ENCODE measurements at places on chromosomes 6 and 20.

GRCh38 chr20:36086767-36087166, 67.8 kb upstream of the EPB41L1 start:
- no peak for DNase-seq

- DNase-seq, result no peak
Measured at GRCh38 chr20:63843222-63843621, 12.2 kb upstream of the ZBTB46 start.

- peak; percentile 76 for DNase-seq
Measured at GRCh38 chr20:50085481-50086365, 27.2 kb downstream of the UBE2V1 start.

DNA sequence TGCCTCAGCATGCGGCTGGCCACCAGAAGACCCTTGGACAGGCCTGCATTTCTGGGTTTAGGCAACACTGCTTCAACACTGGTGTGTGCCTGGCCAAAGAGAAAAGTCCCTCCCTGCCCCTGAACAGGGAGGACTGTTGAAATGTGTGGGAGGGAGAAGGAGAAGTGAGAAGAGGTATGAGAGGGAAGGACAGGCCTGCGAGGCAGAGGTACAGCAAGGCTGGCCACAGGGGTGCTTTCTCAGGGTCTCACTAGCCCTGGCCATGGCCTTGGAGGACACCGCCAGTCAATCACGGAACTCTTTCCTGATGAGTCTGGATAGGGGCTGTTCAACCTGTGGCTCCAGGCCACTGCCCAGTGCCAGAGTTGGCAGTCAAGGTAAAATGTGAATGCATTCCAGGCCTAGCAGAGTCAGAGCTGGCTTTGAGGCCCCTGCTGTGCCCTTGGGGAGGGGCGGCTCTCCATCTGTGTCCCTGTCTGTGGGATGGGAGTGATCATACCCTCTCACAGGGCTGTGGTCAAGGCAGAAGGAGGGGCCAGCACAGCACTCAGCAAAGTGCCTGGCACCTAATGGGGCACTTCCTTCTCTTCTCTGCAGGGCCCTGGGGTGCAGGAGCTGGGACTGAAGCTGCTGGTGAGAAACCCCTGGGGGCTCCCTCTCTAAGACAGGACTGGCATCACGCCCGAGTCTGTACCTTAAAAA, 43.2 kb upstream of the CDH22 start:
- no peak for DNase-seq

GRCh38 chr20:1196634-1197033, 6.6 kb upstream of the C20orf202 start:
- no peak for DNase-seq

- no peak for DNase-seq
Measured at GRCh38 chr20:57791966-57792365, 82.2 kb upstream of the PMEPA1 start.

- no peak for DNase-seq
Measured at GRCh38 chr20:36311141-36311853, 5.2 kb downstream of the DLGAP4 start.

- DNase-seq, result no peak
Measured at GRCh38 chr6:14913931-14914330, 331.9 kb upstream of the JARID2 start.

- peak; percentile 8 for DNase-seq
Measured at GRCh38 chr6:43809417-43810305, 39.6 kb downstream of the VEGFA start.

DNA sequence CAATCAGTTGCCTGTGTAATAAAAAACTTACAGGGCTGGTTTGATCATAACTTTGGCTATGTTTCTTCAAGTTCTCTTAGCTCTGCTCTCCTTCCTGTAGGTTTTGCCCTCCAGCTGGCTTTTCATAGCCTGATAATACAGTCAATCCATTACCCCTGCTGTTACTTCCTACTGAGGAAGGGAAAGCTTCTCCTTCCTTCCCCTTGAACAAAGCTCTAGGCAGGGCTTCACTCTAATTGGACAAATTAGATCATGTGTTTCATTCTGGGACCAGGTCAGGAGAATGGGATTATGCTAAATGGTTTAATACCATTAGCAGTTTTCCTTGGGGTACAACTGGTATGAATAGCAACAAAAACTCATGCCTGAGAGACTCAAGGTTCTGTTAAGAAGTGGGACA, 106.8 kb upstream of the MCHR2 start:
- no peak for DNase-seq

- no peak for DNase-seq
Measured at GRCh38 chr6:45705137-45705855, 310.4 kb downstream of the CLIC5 start.

GRCh38 chr20:16641511-16642023, 68.3 kb upstream of the KIF16B start:
- no peak for DNase-seq

- DNase-seq, result no peak
Measured at GRCh38 chr6:108755257-108756240, 92.7 kb upstream of the ARMC2 start.

DNA sequence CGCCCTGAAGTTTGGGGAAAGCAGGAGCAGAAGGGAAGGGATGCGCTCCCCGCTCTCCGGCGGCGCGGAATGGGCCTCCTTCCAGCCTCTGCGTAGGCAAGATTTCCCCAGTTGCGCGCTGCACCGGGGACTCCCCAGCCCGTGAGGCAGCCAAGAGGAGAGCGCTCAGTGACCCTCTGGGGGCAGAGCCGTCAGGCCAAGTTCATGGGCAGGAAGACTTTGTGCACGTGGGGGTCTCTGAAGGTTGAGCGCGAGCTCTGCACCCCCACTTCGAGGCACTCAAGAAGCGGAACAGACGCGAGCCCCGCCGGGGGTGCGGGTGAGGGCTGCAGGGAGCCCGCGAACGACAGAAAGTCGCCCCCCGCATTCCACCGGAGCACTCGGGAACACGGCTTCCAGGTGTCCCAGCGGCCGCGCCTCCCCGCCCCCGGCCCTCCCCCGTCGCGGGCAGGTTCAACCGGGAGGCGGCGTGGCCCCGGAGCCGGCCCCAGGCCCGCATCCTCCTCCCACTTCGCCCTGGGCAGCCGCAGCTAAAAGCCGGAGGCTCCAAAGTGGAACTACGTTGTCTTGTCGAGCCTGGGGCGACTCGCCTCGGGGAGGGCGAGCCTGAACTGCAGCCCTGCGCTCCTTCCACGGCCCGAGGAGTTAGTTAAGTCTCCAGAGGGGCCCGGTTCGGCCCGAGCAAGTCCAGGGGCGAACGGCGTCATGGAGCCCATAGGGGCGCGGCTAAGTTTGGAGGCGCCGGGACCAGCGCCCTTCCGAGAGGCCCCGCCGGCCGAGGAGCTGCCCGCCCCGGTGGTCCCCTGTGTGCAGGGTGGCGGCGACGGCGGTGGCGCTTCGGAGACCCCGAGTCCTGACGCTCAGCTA, at the start of gene PPP1R3G:
TSS of gene PPP1R3G (plus strand) at position 561 of the 867 bp plus-strand sequence. CDS start at position 706, 145 bp downstream.
- DNase-seq, result no peak

DNA sequence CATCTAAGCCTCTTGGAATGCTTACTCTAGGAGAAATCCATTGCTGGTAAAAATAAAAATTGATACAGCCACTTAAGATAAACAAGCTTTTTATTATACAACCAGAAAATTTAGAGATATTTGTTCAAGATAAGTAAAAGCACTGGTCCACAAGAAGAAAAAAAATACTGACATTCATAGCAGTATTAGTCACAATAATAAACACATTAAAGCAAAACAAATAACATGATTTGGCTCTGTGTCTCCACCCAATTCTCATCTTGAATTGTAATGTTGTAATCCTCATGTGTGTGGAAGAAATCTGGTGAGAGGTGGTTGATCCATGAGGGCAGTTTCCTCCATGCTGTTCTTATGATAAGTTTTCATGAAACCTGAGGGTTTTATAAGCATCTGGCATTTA, 1093.5 kb upstream of the ADGRB3 start:
- DNase-seq, result no peak

DNA sequence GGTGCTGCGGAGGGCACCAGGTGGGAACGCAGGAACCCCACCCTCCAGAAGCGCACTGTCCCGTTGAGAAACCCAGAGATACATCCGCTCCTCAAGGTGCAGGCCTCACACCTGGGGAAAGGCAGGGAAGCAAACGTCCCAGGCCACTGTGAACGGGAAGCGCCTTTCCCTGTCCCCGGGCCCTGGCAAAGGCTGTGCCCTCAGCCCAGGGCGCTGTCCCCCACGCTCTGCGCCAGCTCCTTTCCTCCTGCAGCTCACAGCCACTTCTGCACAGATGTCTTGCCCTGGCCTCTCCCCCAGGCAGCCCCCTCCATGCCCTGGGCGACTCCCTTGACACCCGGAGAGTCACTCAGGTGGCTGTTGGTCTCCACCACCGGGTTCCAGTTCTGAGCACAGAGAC, 203.8 kb downstream of the TAF4 start:
- no peak for DNase-seq

GRCh38 chr6:104789770-104790190, 69.9 kb downstream of the HACE1 start:
- peak; percentile 48 for DNase-seq

DNA sequence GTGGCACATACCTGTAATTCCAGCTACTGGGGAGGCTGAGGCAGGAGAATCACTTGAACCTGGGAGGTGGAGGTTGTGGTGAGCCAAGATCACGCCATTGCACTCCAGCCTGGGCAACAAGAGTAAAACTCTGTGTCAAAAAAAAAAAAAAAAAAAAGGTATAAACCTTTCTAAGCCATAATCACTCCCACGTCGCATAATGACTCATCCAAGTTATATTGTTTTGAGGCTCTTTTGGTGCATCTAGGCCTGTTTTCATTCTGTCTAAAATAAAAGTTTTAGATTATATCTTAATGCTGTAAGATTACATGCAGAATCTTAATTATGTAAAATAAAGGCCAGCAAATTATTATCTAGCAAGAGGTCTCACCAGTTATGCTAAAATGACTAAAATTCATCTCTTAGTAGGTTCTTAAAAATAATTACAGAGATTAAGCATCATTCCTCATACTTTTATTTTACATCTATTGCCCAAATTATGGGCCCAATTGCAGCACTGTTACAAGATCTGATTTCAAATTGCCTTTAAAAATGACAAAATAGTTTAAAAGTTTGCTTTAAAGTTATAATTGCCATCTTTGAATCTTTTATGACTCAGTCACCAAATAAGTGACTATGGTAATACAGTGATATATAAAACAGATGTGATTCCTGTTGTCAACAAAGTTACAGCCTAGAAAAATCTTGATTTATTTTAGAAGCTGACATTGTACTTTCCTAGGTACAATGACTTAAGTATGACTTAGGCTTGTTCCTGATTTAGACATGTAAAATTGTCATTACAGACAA, 10.4 kb upstream of the SUMO4 start:
- DNase-seq, result no peak

GRCh38 chr6:14783594-14783993, 462.3 kb upstream of the JARID2 start:
- no peak for DNase-seq

- DNase-seq, result no peak
Measured at GRCh38 chr20:44681796-44682566, 30.5 kb upstream of the ADA start.

DNA sequence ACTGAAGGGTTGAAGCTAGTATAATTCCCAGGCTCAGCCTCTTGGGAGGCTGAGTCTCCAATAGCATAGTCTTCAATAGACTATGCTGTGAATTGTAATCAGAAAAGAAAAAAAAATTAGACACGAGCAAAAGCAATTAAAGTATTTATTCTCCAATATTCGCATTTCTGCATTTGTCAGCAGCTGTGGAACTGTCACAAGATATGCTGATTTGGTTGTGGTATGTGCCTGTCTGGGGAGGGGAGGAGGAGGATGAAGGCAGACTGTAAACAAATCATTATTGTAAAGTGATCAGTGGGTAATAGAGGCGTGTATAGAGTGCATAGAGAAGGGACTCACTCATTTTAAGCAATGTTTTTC, 10.1 kb upstream of the BICRAL start:
- DNase-seq, result peak; percentile 51

- DNase-seq, result no peak
Measured at GRCh38 chr6:79045966-79046365, 32.1 kb downstream of the PHIP start.

GRCh38 chr6:150766201-150766997, 99.1 kb upstream of the MTHFD1L start:
- DNase-seq, result no peak

DNA sequence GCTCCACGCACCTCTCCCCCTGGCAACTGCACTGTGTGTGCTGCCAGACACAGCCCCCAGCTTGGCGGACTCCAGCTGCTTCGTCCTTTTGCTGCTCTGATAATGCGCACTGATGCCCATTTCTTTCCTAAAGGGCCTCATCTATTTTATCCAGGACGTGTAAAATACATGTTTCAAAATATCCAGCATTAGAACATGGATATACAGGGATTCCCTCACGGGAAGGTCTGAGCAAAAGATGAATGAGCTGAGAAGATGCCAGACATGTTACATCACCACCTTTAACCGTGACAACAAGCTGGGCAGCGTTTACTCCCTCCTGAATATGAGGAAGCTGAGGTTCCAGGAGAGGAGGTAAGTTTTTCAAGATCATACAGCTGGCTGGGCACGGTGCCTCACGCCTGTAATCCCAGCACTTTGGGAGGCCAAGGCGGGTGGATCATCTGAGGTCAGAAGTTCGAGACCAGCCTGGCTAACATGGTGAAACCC, 32.8 kb downstream of the TNXB start:
- DNase-seq, result no peak

DNA sequence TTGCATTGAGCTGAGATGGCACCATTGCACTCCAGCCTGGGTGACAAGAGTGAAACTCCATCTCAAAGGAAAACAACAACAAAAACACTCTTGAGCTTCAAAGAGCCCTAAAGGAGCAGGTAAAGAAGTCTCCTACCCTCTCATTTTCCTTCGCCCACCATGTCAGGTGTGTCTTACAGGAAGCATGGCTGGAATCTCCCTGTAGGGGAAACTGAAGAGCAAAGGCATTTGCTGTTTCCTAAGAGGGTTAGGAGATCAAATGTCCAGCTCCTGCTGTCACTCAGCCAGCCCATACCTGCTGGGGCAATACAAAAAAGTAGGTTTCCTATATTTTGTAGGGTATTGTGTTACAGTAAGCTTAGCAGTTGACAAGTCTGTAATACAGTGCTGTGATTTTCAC, 43.3 kb downstream of the SPATA2 start:
- no peak for DNase-seq

- no peak for DNase-seq
Measured at GRCh38 chr20:13094976-13095375, 86.2 kb downstream of the SPTLC3 start.

GRCh38 chr6:4675121-4675520, 101.1 kb upstream of the CDYL start:
- no peak for DNase-seq

DNA sequence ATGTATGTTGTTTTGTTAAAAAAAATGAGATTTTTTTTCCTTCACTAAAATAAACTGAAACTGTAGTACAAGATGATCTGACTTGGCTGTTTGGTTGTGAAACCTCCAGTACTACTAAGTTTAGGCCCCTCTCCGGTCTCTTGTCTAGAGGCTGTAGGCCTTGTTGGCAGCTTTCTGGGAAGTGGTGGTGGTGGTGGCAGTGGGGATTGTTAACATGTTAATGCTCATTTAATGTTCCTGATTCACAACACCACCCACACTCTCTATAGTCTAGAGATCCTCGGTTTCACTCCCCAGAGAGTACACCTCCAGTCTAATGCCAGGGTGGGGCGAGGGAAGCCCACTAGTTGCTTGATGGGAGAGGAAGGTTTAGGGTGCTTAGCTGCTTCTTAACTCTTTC, 24.1 kb downstream of the STK4 start:
- DNase-seq, result no peak

- no peak for DNase-seq
Measured at GRCh38 chr20:53447316-53447715, 146.3 kb downstream of the ZNF217 start.

All from OCI-LY7 (cell line).